ENCODE measurements at places on chromosomes 2 and 18. TPM values are rescaled to one million over a fixed set of nuclear protein-coding genes. Genes with fewer than 3 reads are reported as not detected.

IKZF2 gene
- total RNA-seq = 0.68 TPM

ERFE gene
- total RNA-seq = 0.34 TPM

SERPINB12 gene
- total RNA-seq = not detected

DNER gene
- not detected for total RNA-seq

DLX2 gene
- total RNA-seq = not detected

CACNB4 gene
- total RNA-seq = 0.17 TPM

FOXI3 gene
- not detected for total RNA-seq

FRZB gene
- 0.68 TPM for total RNA-seq

LIPT1 gene
- 6.2 TPM for total RNA-seq

ERICH2 gene
- total RNA-seq = not detected

FBXO41 gene
- total RNA-seq = 0.34 TPM

DNA sequence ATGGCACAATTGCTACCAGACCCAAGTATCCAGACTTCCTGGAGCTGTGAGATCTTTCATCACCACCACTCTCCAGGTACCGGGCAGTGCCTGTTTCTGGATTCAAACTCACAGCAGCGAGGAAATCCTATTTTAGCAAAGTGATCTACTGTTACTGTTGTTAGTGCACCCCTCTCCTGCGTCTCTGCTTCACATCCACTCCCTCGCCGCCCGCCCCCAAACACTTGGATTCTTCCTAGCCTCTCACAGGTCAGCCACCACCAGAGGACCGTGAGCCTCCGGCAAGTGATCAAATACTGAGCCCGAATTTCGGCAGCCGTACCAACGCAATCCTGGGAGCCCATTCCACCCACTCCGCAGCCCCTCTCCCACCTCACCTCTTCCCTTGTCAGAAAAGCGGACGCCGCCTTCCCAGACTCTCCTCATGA lies 519 bp downstream of the METTL4 start:
- DNase-seq = peak; percentile 76

GRCh38 chr2:795531-796041 lies 118.4 kb upstream of the TMEM18 start:
- DNase-seq = no peak

DNA sequence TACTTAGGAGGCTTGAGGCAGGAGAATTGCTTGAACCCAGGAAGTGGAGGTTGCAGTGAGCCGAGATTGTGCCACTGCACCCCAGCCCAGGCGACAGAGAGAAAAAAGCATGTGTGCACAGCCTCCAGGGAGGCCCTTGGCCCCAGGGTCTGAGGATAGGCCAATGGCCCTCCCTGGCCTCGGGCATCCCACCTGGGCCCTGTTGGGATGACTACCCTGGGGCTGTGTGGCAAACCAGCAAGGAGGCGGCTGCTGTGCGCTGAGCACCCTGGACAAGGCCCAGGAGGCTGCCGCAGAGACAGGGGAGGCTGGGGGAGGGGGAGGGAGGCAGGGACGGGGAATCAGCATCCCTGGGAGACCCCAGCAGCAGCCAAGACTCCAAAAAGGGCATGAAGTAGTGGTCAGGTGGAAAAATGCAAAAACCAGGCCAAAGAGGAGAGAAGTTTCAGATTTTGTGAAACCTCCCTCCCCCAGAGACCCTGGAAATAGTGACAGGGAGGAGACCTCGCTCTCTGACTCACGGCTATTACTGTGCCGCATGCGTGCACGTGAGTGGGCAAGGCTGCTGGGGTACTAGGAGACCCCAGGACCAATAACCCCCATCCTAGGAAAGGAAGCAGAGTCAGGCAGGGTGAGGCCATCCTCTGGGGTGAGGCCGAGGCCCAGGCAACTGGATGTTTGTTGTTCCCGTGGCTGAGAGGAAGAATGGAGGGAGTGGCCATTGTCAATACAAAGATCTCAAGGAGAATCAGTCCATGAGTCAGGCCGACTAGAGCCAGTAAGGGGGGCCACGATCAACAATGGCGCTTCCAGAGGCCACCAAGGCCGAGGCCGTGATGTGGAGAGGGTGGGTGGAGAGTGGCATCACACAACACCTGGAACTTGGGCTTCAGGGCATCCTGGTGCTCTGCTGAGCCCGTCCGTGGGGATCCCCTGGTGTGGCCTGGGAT lies 16.0 kb upstream of the B3GNT7 start:
- peak; percentile 24 for DNase-seq

DNA sequence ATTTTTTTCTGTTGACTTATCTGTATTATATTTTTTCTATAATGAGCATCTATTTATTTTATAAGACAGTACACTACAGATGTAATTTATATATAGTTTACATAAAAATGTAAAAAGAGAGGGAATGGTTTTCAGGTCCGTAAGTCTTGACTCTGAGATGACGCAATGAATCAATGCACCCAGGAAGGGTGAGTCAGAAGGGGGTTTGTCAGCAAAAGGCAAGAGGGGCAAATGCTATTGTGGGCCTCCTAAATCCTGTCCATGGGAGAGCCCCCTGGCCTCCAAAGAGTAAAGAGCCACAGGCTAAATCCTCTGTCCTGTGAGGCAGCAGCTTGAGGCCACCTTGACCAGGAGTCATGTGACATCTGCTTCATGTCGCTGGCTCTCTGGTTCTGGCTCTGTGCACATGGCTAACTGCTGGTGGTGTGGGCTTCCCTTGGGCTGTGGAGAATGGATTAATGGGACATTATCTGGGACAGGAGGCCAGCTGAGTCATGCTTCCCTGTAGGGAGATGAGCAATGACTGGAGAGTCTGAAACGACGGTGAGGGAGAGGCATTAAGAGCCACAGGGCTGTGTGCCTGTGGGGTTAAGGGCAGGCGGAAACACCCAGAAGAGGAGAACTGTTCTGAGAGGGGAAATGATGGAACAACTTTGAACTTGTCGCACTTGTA lies 22.8 kb upstream of the ASB18 start:
- DNase-seq = peak; percentile 9

GRCh38 chr18:5628512-5629255 lies 84.9 kb upstream of the EPB41L3 start:
- peak; percentile 32 for DNase-seq

GRCh38 chr2:43086451-43087221 lies 139.8 kb downstream of the ZFP36L2 start:
- peak; percentile 99 for DNase-seq

GRCh38 chr2:219506802-219507526 lies 7.3 kb upstream of the ASIC4 start:
- no peak for DNase-seq

DNA sequence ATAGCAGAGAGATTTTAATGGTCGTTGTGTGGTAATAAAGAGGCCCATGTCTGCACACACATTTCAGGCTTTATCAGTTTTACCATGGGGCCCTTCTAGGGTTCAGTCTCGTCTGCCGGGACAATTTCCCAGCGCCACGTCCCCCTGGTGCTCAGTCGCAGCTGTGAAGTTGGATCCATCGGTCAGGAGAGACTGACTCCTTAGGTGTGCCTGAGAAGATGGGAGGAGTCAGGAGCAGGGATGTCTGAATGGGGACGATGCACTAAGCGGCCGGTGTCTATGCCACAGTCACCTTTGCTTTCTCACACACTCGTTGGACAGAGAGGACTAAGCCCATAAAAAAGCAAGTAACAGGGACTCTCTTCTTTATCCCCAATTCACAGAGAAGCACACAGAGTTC lies 71.4 kb downstream of the TWIST2 start:
- no peak for DNase-seq

DNA sequence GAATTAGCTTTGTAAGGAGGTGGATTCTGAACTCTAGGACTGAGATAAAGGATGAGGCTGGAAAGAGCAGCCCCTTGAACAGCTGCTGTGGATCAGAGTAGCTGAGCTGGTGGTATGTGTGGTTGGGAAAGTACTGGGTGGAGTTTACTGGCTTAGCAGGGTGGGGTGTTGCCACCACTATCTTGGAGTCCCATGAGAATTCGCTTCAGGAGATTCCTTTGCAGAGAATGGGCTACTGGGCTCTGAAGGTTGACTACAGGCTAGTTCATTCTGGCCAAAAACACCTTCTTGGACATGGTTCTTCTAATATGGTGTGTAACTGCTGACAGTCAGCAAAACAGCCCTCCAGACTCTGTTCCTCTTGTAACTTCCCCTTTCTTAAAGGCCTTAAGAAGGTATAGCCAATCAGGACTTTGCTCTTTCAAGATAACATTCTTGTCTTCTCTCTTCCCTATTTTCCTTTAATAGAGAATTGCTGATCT lies 52.7 kb downstream of the TET3 start:
- no peak for DNase-seq

DNA sequence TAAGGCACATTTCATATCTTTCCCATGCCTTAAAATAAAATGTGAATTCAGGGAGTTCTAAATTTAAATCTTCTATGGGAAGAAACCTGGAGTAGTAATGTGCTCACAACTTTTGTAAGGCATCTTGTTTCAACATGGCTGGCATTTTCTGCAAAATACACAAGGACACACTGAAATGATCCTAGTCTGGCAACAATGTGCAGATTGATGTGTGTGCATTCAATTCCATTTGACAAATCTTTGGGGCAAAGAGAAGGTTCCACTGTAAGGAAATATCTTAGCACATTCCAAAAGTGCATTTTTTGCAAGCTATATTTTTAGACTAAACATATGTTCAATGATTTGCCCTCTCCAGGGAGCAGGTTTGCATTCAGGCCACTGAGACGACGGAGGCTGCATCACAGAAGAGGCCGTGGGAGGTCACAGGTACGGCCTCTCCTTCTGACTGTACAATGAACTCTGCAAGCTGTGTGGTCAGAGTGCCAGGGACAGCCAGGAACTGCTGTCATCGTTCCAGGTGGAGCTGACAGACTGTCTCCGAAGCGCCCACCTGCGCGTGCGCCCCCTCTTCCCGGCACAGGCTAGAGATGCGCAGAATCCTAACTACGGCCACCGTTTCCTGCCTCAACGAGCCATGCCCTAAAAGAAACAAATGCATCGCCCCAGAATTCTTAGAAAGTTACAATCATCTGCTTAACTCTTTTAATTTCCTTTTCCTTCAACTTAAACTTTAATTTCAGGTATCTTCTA lies 149.2 kb upstream of the POU3F3 start:
- no peak for DNase-seq

DNA sequence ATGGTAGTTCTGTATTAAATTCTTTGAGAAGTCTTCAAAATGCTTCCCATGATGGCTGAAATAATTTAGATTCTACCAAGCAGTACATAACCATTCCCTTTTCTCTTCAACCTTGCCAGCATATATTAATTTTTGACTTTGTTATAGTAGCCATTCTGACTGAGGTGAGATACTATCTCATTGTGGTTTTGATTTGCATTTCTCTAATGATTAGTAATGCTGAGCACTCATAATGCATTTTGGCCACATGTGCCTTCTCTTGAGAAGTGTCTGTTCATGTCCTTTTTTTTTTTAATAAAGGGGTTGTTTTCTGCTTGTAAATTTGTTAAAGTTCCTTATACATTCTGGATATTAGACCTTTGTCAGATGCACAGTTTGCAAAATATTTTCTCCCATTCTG lies 173.9 kb downstream of the CALCRL start:
- no peak for DNase-seq

DNA sequence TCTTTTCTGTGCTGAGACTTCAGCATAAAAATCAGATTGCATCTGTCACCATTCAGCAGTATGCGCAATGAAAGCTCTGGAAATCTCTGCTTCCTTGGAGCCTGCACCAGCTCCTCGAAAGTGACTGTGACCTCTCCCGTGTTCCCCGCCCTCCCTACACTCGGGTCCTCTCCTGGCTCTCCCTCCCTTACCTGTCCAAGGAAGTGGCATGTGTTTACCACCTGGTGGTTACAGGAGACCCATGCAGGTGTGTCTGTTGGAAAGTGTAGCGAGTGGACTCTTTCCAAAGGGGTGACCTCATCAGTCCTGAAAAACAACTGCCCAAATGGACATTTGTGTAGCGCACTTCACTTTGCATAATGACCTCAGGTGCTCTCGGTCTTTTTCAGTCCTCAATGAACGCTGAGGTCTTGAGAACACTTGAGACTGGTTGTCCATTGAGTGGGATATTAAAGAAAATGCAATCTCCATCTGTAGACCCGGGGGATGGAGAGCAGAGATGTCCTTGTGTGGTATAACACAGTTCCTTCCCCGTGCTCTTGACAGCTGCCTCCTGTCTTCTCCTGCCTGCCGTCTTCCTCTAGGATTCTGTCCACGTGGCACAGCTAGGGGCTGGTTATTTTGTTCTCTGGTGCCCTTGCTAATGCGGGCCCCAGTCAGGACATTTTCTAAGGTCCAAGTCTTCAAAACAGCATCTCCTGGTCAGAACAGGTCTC lies 133.2 kb downstream of the ACKR3 start:
- no peak for DNase-seq

DNA sequence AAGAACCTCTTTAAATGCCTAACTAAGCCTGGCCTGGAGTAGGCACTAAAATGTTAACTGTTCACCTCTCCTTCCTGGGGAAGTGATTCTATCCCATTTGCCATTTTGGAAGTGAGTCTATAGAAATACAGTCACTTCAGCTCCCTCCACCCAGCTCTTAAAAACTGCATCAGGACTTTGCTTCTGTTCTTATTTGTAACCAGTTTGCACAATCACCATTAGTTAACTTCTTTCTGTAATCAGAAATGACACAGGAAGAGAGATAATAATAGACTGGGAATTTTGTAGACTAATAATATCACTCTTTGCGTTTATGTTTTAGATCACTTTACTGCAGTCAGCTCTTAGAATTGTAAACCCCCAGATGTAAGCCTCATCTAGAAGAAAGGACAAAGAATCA lies 16.0 kb upstream of the MARCO start:
- DNase-seq = no peak

DNA sequence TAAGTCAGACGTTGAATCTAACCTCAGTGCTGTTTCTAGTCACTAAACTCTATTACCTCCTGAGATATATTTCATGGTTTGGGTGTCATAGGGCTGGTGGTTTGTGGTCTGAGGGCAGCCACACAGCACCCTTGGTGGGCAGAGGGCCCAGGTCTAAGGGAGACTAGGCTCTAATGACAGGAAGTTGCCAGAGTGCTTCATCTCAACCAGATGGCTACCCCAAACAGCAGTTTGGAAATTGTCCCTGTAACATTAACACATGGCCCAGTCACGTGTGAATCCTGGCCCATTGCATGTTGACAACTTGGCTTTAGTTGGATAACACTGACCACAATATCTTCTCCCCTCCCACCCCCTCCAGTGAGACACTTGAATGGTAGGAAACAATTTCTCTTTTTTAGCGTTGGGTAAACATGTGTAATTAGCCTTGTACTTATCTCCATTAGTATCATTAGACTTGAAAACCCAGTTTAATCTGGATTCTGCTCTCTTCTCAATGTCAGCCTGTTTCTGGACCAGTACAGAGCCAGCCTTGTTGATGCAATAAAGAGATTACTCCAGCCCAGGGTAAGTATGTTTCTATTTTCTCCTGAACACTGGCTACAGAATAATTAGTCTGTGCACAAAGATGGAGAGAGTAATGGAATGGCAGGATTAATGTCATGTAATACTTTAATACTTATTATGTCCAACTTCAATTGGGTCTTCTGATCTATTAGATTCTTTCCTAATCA lies 187.8 kb upstream of the SIX3 start:
- no peak for DNase-seq

Measured in dermis blood vessel endothelial cell (primary cell).